ENCODE measurements at places on chromosomes 5 and 9.

GRCh38 chr5:168339109-168339771, 47.8 kb downstream of the WWC1 start:
- no peak for DNase-seq

GRCh38 chr5:140965905-140966292, 377 bp upstream of the PCDHAC2 start:
- no peak for DNase-seq

DNA sequence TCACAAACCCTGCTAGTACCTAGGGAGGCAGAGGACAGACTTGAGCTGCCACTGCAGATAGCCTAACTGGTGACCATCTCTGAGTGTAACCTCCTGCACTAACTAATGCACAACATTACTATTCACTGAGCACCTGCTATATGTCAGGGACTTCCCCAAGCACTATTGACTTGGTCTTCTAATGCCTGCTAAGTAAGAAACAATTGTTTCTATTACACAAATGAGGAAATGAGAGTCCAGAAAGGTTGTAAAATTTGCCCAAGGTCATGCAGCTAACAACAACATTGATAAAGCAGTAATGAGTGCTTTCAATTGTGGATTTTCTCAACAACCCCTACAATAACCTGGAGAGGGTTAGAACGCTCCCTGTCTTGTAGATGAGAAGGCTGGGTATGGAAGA, 183.7 kb downstream of the ZNF462 start:
- DNase-seq, result no peak

- no peak for DNase-seq
Observed at GRCh38 chr9:124384846-124385245, 30.4 kb downstream of the PSMB7 start.

DNA sequence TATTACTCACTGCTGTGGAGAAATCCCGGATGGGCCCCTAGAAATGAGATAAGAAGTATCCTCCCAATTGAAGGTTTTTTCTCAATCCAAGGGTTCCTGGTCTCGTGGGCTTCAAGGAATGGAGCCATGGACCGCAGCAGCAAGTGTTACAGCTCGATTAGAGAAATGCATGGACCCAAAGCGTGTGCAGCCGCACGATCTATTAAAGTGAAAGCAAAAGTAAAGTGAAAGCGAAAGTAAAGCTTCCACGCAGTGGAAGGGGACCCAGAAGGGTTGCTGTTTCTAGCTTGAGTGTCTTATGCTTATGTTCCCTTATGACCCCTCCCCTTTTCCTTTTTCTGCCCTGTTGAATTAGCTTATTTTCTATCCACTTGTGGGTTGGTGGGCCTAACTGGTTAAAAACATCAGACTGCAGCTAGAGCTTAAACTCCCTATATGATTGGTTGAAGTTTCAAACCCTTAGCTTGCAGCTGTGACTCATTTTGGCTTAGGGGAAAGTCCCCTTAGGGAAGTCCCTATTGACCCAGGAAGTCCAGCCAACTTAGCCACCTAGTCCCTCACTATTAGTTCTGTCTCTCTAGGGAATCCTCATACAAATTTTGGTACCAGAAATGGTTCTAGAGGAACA, 1111.8 kb downstream of the TAF11L14 start:
- DNase-seq, result no peak

DNA sequence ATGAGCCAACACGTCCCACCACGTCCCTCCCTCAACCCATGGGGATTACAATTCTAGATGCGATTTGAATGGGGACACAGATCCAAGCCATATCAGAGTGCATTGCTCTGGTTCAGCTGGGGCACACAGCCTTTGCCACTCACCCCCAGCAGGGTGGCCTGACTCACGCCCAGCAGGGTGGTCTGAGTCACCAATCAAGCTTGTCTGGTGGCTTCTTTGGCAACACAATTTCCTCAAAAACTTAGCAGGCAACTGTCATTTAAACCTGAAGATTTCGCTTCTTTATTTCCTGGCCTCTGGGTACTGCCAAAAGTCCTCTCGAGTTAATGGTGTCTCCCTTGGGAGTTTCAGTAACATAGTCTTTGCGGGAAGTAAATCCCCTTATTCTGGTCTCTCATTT, 16.3 kb upstream of the SEMA5A start:
- DNase-seq, result no peak

- DNase-seq, result no peak
Observed at GRCh38 chr5:51202161-51202560, 181.1 kb upstream of the ISL1 start.

GRCh38 chr9:136975644-136976043, 1.7 kb upstream of the PTGDS start:
- no peak for DNase-seq

GRCh38 chr5:157747766-157748700, 4.5 kb downstream of the LSM11 start:
- DNase-seq, result no peak

GRCh38 chr5:119017994-119018393, 29.6 kb upstream of the DTWD2 start:
- no peak for DNase-seq

All from stimulated activated CD8-positive, alpha-beta memory T cell treated with anti-CD3 and anti-CD28 coated beads, Interleukin-4, amount 100 ng/mL, for 4 hours (primary cell).